ENCODE measurements at places on chromosomes 5 and 9. TPM values are rescaled to one million over a fixed set of nuclear protein-coding genes. Genes with fewer than 3 reads are reported as not detected.

GRCh38 chr5:170585273-170585948 lies 81.6 kb downstream of the KCNIP1 start:
- DNase-seq = no peak

Gene PCDHGA6
- 3.6 TPM for total RNA-seq

DNA sequence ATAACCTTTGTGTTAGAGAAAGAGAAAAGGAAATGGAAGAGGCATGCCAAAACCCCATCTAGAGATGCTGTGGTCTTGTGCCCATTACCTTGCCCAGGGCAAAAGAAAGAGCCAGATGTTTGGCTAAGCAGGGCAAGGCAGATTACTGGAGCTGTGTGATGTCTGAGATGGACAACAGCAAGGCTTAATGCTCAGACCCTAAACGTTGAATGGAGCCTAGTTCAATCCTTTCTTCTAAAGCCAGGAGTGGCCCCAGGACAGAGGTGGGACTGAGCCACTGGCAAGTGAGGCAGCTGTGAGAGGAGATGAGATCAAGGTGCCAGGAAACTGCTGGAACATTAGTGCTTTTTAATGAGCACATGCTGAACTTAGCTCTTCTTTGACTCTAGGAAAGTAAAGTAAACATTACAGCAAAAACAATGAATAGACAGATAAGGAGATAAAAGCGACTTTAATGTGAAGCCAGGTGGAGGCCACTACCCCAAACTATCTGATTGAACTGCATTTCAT lies 143.0 kb upstream of the EGFLAM start:
- DNase-seq = no peak

Gene AQP7
- total RNA-seq = 12.3 TPM

Gene PLPP1
- total RNA-seq = 116 TPM

- no peak for DNase-seq
These were observed 80.1 kb downstream of the TRPC7 start for GRCh38 chr5:136285096-136285855.

Gene INSL6
- total RNA-seq = not detected

Gene NAIP
- 17.5 TPM for total RNA-seq

Gene GRXCR2
- total RNA-seq = 0.46 TPM

Gene GABRG2
- not detected for total RNA-seq

DNA sequence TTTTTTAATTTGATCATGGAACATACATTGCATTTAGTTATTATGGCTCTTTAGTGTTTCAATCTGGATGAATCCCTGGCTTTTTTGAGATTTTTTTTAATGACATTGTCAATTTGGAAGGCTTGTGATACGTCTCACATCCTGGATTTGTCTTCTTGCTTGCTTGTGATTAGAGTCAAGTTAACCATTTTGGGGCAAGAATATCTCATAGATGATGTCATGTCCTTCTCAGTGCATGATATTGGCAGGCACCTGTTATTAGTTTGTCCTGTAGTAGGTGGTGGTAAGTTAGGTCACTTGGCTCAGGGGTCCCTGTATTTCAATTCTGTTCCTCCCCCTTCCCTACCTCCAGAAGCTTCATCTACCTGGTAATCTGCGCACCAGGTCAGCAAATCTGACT lies 3.3 kb downstream of the PSD2 start:
- no peak for DNase-seq

Gene RNF224
- total RNA-seq = 3.2 TPM

Gene EFNA5
- total RNA-seq = 20.9 TPM
